ENCODE measurements at places on chromosomes 7 and 10.
A peak's percentile ranks its signal among the peaks of the same experiment; 100 is the strongest.

GRCh38 chr10:76411729-76412435 is 980.5 kb downstream of the LRMDA start:
- no peak for DNase-seq

DNA sequence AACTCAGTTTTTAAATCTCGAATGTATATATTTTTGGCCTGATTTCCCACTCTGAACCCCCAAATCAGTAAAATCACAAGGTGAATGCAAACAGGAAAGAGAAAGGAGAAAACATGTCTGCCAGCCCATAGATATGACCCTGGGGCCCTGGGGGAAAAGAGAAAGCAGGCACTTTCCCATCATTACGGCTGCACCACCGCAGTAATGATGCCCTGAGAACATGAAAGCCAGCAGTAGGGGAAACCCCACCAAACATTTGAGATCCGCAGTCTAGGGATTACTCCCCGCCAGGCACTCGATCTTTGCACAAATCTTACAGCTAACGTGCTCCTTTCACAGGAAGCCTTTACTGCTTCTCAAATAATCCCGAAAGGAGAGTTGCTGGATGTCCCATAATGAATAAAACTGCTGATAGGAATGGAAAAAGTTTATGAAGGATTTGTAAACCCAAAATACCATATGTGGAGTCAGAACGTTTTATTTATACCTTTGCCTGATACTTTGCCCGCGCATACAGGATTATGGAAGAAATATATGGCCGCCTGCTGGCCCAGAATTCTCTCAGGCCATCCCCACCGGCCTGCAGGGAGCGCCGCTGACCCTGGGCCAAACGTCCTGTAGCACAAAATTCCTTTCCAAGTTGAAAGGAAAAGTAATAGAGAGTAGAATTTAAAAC is 180.0 kb upstream of the INHBA start:
- no peak for DNase-seq

DNA sequence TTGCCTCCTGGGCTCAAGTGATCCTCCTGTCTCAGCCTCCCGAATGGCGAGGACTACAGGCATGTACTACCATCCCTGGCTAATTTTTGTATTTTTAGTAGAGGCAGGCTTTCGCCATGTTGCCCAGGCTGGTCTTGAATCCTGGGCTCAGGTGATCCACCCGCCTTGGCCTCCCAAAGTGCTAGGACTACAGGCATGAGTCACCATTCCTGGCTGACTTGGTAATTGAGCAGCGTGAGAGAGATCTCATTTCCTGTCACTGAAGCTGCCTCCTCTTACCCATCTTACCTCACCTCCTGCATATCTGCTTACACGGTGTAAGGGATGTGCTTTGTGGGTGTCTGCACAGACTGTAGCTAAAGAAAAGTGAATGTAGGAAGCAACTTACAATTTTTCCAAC is 9.7 kb downstream of the IFIT3 start:
- DNase-seq: peak; percentile 76

GRCh38 chr10:71451754-71452153 is 55.0 kb downstream of the CDH23 start:
- DNase-seq: no peak
